Stimulated activated CD8-positive, alpha-beta memory T cell treated with anti-CD3 and anti-CD28 coated beads, Interleukin-7, amount 100 ng/mL, for 1 hour (primary cell): ENCODE measurements at places on chromosomes 6 and 20.

DNA sequence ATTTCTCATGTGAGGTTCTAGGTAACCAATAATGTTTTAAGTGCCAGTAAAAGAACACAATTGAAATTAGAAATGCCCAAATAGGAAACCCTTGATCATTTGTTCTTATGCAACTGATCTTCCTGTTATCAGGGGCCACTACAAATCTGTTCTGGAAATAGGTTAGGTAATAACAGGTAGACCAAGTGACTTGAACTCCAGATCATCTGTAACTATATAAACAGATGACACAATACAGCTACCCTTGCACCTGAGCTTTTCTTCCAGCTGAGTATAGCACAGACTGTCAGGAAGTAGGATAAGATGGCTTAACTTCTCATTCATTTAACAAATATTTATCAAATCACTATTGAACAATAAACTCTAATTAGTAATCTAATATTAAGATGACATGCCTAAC is 52.5 kb downstream of the MAN1A1 start:
- no peak for DNase-seq

GRCh38 chr6:129777371-129777770 is 67.4 kb upstream of the ARHGAP18 start:
- no peak for DNase-seq

DNA sequence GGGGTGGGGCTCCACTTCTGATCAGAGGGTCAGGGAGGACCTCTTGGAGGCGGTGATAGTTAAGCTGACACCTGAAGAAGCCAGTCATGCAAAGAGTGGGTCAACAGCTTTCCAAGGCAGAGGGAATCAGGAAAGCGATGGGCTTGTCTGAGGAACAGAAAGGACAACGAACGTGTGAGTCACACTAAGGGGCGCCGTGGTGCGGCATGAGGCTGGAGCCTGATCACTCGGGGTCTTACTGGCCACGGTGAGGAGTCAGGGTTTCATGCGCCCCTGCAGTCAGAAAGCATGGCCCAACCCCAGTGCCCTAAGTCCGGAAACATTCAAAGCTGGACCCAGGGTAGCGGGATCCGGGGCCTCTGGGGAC is 50.6 kb upstream of the SLC32A1 start:
- no peak for DNase-seq

- no peak for DNase-seq
These were observed 230.1 kb downstream of the SAMD5 start for GRCh38 chr6:147738516-147739162.

DNA sequence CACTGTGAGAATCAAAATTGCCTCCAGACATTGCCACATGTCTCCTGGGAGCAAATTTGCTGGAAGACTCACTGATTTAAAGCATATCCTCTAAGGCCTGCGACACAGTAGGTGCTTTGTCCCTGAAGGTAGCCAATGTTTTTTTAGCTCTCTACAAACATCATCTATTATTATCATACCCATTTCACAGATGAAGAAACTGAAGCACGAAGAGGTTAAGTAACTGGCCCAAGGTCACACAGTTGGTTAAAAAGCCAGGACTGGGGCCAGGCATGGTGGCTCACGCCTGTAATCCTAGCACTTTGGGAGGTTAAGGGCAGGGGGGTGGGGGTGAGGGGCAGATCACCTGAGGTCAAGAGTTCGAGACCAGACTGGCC is 12.4 kb downstream of the SLC13A3 start:
- no peak for DNase-seq

DNA sequence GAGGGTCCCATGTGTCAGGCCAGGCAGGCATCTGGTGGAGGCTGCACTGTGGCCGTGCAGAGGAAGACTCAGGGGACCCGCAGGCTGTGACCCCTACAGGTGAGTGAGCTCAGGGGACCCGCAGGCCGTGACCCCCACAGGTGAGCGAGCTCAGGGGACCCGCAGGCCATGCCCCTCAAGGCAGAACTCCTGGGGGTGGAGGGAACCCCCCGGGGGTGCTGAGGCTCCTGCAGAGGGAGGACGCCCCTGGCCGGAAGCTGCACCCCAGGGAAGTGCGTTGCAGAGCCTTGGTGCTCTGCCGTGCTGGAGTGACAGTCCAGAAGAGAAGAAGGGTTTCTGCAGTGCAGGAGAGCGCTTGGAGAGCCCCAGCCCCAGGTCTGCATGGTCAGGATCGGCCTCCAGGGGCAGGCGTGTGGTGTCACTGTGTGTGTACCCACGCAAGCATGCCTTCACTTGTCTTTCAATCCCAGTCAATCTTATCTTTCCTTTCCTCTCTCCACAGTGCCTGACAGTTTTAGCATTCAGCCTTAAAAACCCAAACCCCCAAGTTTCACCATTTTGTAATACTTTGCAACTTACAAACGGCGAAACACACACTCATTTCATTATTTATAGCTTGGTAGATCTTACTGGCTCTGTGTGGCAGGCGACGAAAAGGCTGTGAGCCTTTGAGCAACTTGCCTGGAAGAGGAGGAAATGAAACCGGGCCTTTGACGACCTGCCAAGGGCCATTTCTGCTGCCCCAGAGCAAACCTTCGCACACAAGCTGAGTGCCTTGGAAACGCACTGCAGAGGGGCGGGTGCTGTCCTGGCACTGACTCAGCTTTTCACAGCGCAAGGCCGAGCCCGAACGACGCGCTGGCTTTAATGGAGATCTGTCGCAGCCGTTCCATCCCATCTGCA is 101.4 kb upstream of the AGPAT4 start:
- DNase-seq = no peak

GRCh38 chr20:7977709-7978108 is 37.5 kb upstream of the HAO1 start:
- no peak for DNase-seq

DNA sequence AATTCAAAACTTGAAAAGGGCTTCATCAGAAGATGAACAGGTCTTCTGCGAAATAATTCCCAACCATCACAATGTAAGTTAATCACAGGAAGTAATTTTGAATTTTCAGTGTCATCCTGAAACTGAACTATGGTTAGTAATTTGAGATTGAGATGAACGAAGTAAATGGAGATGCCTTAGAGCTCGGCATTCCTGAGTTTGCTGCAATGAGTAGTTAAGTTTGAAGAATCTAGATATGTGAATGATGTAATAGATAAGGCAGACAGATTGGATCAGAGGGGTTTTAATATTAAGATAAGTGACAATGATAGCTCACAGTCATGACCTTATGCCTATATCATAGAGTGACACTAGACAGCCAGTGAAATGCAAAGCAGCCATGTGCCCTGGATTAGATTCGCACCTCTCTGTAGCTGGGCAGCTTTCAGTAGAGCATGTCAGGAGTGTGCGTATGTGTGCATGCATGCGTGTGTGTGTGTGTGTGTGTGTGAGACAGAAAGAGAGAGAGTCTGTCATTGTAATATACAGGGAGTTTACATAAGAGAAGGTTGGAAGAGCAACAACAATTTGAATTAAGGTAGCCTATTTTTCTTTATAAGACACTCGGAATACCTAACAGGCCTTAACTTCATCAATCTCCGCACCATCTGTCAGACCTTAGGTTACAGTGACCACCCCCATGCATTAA is 233.0 kb downstream of the GMPR start:
- DNase-seq = no peak

DNA sequence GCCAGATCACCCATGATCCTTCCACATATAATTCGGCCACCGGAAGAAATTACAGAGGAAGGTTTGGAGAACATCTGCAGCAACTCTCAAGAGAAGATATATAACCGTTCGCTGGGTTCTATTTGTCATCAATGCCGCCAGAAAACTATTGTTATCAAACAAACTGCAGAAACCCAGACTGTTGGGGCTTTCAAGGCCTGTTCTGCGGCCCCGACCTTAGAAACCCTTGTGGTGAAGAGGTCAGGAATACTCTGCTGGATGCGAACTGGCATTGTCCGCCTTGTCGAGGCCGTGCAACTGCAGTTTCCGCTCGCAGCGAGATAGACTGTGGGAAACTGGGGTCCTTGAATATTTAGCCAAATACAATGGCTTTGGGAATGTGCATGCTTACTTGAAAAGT is 21.3 kb downstream of the PRSS16 start:
- DNase-seq = no peak

- no peak for DNase-seq
These were observed 255.5 kb upstream of the RUNX2 start for GRCh38 chr6:45072673-45073072.

DNA sequence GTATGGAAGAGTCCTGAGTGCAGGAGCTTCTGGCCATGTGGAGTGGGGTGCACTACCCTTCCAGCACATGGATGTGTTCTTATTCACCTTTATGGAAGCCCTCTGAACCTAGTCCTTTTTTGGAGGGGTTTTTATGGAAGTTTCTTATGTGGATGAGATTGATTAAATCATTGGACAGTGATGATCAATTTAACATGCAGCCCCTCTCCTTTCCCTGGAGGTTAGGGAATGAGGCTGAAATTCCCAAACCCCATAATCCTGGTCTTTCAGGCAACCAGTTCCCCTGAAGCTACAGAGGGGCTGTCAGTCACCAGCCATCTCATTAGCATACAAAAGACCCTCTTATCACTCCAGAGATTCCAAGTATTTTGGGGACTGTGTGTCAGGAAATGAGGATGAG is 183.9 kb upstream of the MAP3K7 start:
- no peak for DNase-seq
